ENCODE measurements at places on chromosomes 7 and 10.

- no peak for DNase-seq
Measured at GRCh38 chr10:11831520-11831951, 8.4 kb downstream of the PROSER2 start.

DNA sequence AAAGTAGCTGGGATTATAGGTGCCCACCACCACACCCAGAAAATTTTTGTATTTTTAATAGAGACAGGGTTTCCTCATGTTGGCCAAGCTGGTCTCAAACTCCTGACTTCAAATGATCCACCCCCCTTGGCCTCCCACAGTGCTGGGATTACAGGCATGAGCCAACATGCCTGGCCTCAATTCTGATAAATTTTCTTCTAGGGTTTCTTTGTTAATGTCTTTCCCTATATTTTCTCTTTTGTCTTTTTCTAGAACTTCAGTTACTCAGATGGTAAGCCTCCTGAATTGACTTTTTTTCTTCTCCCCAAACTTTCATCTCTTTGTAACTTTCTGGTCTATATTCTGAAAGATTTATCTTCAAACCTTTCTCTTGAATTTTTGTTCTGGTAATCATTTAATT is 12.7 kb upstream of the SMURF1 start:
- DNase-seq = no peak

GRCh38 chr10:107492389-107492788 is 327.9 kb upstream of the SORCS1 start:
- DNase-seq = no peak

DNA sequence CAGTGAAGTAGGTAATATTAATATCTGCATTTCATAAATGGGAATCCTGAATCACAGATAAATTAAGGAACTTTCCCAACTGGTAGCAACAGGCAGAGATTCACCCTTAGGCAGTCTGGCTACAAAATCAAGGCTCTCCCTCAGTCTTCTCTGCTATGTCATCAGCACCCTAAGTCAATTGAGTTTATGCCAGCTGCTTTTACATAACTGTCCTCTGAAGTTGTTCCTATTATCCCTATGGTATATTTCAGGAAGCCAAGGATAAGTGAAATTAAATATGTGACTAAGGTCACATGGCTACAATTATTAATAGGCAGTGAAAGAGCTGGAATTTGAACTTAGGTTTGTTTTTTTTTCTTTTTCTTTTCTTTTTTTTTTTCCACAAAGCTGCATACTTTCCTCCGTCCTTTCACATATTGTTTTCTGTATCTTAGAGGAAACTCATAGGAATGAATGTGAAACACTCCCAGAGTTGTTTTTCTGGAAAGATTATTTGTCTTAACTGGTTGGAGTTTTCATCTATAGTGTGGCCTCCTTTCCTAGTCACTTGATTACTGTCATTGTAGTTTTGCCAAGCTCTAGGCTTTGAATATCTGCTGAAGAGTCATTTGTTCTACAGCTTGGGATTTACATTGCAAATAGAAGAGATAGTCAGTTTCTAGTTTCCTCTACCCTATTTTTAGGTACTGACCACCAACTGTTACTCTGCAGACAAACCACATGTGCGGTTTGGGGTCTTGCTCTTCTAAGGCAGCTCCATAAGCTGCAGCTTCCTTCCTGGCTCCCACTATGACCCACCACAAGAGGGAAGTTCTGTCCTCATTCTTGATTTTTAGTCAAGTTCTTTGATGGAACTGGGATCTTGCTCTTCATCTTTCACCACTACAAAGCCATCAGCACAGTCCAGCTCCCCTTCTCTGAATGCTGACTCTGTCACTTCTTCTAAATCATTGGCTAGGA is 338.0 kb upstream of the KIAA1217 start:
- no peak for DNase-seq

GRCh38 chr10:97325754-97326153 is 6.7 kb downstream of the FRAT1 start:
- DNase-seq = no peak

DNA sequence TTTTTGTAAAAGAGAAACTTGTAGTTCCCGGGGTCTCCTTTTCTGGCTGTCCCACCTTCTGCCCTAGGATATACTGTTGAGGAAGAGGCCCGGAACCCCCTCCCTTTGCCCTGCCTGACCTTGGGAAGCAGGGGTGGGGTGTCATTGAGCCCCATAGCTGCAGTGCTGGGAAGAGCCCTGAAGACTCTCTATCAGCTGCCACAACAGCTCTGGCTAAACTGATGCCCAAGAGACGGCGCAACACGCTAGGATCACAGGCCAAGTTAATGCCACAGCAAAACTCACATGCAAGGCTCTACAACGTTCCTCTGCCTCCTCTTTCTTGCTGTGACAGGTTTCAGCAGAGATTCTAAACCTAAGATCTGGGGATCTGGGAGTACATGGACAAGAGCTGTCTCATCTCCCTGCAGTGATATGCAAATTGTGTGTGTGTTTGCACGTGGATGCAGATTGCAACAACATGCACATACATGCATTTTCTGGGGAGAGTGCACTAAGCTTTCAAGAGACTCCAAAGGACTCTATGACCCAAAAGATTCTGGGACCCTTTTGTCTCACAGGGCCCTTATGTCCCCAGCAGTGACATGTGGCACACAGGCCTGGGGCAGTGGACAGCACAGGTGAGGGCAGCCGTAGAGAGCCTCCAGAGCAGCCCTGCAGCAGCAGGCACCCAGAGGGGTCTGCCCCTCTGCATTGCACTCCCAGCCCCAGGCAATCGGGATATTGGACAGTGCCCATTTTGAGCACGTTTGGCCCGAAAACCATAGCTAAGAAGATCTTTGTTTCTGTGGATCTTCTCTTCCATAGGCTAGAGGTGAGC is 2.5 kb downstream of the RASSF4 start:
- no peak for DNase-seq

GRCh38 chr7:44884621-44885393 is 523 bp downstream of the PURB start:
- DNase-seq = peak; percentile 47

DNA sequence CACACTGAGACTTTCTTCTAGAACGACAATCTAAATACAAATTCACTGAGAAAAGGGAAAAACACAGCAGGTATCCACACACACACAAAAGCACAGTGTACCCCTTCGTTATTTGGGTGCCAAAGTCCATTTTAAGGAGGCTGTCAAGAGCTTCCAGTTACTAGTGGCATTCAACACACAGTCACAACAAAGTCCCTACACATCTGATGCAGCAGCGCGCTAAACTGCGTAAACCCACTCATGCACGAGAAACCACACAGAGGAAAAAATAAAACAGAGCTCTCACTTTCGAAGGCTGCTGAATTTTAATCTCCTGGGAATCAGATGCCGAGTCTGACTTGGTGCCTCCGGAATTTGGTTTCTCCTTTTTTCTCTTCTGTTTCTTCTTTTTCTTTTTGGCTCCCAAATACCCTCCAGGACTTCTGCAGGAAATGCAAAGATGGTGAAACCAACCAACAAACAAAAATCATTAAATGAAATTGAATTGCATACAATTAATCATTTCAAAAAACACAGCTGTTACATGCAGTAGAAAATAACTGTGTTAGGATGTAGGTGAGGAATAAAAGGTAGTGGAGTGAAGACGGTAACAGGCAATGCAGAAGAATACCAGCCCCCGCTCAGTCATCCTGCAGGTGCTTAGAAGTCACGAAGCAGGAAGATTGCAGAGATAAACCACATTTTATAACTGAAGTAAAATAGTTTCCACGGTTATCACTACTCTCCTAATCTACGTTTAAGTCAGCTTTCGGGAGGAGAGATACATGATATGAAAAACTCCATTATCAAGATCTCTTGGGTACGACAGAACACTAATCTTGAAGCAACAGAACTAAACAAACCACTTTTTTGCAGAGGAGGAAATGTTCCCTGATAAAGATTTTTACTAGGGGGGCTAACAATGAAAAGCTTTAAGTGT is 27.1 kb downstream of the NMT2 start:
- no peak for DNase-seq
